Activated CD8-positive, alpha-beta memory T cell treated with anti-CD3 and anti-CD28 coated beads, Interleukin-2, amount 50 U/mL, for 48 hours (primary cell): ENCODE measurements at places on chromosomes 11 and 22.

- DNase-seq: no peak
These were observed 76.6 kb upstream of the UCP3 start for GRCh38 chr11:74085542-74085892.

DNA sequence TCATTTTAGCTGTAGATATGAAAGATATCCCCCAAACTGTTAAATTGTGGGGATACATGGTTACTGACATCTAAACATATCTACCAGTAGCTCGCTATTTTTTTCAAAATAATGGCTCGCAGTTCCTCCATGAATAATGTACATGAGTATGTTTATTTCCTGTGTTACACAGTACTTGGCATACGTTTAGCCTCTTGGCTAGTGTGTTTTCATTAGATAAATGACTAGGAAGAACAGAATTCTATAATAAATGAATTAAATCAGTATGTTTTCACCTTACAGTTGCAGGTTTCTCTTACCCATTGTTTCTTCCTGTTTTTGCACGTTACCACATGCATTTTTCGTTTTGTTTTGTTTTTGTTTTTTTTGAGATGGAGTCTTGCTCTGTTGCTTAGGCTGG is 21.8 kb downstream of the RNF169 start:
- no peak for DNase-seq

DNA sequence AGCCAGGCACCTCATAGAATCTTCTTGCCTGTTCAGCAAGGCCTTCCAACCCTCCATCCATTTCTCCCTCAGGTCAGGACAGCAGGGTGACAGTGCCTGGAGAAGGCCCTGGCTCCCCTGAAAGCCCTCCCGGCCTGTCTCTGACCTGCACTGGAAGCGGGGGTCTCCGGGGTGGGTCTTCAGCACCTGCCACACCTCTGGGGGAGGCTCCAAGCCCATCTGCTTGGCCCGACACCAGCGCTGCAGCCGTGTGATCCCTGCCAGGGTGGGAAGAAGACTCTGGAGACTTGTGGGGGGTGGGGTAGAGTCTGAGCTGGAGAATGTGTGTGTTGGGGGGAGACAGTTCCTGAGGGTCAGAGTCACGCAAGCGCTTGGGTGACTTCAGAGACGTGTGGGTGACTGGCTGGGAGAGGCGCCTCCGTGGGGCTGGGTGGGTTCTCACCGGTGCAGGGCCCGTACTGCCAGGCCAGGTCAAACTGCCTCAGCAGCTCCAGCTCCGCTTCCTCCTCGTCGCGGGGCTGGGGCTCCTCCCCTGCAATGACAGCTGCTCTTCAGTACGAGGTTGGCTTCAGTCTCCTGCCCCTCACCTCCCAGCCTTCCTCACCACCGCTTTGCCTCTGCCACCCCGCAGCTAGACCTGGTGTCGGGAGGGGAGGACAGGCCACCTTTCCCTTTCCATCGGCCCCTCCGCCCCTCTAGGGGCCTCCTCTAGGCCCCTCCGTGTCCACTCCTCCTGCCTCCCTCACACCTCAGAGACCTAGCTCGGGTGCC is 615 bp downstream of the POLD4 start:
- no peak for DNase-seq

DNA sequence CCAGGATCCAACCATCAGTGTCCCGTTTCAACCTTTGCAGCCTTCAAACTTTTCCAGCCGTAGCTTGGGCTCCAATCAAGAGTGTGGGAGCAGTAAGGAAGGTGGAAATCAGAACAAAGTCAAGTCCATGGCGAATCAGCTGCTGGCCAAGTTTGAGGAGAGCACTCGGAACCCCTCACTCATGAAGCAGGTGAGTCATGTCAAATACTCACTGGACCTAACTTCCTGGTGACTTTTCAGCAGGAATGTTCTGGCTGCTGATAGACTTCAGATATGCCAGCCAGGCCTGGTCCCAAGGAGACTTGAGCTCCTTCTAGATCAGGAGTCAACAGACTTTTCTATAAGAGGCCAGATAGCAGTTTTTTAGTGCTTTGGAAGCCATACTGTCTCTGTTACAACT is 129.0 kb downstream of the MICAL2 start:
- no peak for DNase-seq

GRCh38 chr11:109096266-109096665 is 325.7 kb upstream of the C11orf87 start:
- DNase-seq: no peak

GRCh38 chr11:110311783-110312579 is 15.6 kb upstream of the RDX start:
- DNase-seq: no peak

DNA sequence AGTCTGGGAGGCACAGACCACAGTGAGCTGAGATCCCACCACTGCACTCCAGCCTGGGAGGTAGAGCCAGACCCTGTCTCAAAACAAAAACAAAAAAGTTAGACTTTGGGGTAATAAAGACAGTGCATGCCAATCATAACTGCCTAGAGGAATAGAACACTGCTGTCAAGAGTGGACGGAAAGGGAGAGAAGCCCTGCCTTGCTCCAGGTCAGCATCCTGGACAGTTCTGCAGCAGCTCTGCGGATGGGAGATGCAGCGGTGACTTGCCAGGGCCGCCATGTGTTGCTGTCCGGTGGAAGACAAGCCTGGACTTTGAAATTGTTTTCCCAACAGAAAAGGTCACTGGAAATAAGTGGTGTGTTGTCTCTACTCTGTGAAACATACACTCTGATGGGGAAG is 618.2 kb downstream of the TBC1D22A start:
- DNase-seq: no peak

DNA sequence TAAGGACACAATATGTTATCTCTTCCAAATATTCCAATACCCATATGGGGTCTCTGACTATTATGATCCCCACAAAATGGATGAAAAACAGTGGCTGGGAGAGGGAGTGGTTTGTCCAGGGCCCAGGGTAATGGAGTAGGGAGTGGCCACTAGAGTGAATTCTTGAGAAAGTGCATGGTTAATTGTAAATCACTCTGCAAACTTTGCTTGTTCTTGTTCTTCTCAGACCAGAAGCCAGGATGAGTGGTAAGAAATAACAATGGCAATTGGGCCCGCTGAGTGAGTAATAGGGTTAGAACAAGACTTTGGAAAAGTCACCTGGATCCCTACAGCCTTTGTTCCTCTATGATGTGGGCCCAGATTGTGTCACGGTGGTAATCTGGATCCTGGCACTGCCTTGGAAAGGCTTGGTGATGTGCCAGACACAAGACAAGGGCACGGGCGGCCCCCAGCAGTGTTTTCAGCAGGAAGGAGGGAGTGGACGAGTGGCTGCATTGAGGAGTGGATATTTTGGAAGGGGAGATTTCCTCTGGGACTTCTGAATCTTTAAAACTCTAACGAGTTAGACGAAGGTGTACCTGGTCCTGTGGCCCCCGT is 18.2 kb upstream of the KIRREL3 start:
- DNase-seq: no peak

DNA sequence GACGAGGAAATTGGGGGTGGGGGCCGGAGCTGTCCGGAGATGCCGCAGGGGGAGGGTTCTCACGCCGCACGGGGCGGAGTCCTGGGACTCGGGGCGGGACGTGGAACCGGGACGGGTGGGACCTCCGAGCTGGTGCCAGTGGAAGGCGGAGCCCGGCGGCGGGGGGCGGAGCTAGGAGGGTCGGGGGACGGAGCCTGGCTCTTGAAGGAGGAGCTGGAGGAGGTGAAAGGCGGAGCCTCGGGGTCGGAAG is 271 bp downstream of the FKBP2 start:
- peak; percentile 100 for DNase-seq

GRCh38 chr11:43396617-43397016 is 37.9 kb downstream of the TTC17 start:
- no peak for DNase-seq

DNA sequence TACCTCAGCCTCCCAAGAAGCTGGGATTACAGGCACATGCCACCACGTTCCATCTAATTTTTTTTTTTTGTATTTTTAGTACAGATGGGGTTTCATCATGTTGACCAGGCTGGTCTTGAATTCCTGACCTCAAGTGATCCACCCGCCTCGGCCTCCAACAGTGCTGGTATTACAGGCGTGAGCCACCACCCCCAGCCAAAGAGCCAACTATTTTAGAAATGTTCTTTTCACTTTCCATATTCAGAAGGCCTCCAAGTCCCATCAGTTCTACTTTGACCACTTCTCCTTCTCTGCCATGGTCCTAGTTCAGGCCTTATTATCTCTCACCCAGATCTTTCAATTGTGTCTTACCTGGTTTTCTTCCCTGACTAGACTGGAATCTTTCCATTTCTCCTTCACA is 48.2 kb downstream of the CCDC83 start:
- DNase-seq: no peak

- DNase-seq: no peak
These were observed 14.3 kb downstream of the PISD start for GRCh38 chr22:31647523-31648320.

GRCh38 chr11:70650075-70650909 is 252.0 kb downstream of the CTTN start:
- DNase-seq: peak; percentile 59

GRCh38 chr11:76317296-76317695 is 63.6 kb downstream of the THAP12 start:
- no peak for DNase-seq

DNA sequence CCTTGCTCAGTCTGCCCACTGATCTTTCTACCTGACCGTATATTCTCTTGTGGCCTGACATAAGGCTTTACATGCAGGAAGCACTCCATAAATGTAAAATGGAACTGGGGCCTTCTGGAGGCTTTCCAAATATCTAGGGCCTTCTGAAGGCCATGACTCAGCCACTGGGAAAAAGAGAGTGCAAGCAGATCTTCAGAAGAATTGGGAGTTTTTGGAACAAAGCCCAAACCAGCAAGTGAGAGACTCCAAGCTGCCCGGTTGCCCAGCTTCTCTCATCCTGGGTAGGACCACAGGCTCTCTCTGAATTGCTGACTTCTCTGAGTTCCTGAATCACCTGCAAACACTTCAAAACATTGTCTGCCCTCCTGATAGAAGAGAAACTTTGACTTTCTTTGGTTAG is 107.9 kb upstream of the BMAL1 start:
- DNase-seq: no peak

GRCh38 chr11:99432677-99433076 is 411.9 kb downstream of the CNTN5 start:
- no peak for DNase-seq

DNA sequence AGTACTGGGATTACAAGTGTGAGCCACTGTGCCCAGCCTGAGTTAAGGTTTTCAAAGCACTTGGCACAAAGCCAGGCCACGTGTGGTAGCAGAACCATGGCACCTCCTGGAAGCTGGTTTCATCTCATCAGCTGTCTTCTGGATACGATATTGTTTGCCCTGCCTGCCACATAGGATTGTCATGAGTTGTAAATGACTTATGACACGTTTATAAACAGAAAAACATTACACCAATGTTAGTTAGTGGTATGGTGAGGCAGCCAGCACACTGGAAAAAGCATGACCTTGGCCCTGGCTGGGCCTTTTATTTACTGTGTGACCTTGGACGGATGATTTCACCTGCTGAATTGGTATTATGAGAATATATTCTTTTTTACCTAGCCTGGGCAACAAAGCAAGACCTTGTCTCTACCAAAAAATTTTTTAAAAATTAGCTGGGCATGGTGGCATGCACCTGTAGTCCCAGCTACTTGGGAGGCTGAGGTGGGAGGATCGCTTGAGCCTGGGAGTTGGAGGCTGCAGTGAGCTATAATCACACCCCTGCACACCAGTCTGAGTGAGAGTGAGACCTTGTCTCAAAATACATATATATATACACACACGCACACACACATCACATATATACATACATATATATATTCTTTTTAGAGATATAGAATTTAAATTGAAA is 24.0 kb upstream of the MYH9 start:
- peak; percentile 77 for DNase-seq

GRCh38 chr22:23129149-23129548 is 12.6 kb downstream of the RSPH14 start:
- no peak for DNase-seq

DNA sequence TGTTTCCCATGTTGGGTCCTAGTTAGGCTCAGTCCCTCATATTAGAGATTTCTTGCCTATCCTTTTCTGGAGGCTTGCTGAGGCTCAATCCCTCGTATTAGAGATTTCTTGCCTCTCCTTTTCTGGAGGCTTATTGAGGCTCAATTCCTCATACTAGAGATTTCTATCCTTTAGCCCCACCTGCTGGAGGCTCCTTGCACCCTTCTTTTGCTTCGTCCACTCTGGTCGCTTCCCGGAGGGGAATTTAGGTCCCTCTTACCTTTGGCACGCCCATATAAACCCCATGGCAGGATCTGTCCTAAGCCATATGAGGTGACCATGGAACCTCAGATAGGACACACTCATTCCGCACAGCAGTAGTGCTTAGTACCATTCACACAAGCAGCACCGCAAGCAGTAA is 15.9 kb downstream of the CYP2D6 start:
- no peak for DNase-seq

- DNase-seq: peak; percentile 64
These were observed 862 bp upstream of the CENATAC start for GRCh38 chr11:118996926-118997626.

GRCh38 chr11:86476109-86476861 is 101.6 kb downstream of the CCDC81 start:
- no peak for DNase-seq

GRCh38 chr11:36251823-36252222 is 37.4 kb downstream of the COMMD9 start:
- DNase-seq: no peak

GRCh38 chr11:35118906-35119305 is 20.1 kb upstream of the CD44 start:
- no peak for DNase-seq

DNA sequence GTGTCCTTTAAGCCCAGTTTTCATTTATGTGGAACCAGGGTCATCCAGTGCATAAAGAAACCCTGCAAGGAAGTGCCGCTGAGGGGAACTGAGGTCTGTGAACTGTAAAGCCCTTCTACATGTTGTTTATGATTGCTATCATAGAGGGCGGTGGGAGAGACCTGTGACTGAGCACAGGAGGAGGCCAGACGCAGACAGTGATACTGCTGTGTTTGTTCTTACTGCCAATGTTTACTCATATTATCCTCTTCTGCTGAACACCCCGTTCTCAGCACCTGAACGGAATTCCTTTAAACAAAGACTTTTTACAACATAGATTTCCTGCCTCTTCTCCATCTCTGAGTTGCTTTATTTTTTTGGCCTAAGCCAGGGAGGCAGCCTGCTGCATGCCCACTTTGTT is 967 bp upstream of the GALNT18 start:
- DNase-seq: no peak

DNA sequence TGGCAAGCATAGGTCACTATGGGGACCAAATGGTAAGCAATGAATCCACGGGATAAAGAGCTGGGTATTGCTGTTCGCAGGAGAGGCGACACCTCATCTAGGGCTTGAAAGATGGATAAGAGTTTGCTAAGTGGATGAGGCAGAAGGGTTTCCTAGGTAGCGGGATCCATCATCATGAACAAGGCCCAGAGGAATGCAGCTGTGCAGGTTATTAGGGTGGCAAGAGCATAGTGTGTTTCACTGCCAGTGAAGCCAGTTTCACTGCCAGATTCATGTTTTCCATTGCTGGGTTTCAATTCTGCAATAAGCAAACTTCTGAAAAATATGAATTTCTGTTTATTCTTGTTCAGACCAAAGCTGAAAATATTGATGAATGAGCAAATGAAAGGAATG is 27.2 kb downstream of the WEE1 start:
- no peak for DNase-seq
